ENCODE measurements at places on chromosomes 11 and 22. TPM values are rescaled to one million over a fixed set of nuclear protein-coding genes. Genes with fewer than 3 reads are reported as not detected.

ROBO4 gene
- 70.9 TPM for total RNA-seq

EHF gene
- 0.22 TPM for total RNA-seq

DNA sequence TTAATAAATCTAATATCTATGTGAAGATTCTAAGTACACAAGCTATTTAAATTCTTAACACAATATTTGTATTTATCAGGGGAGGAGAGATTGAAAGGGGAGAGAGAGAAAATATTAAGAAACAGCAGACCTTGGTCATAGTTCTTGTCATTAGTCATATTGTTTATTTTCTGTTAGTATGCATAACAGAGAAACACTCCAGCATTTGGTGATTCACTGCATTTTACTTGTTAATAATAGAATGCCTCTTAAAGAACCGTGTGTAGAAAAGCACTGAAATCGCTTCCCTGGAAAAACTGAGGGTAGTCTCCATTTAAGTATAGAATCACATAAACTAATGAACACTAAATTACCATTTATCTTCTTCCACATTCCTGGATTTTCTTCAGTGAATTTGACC lies 122.7 kb upstream of the TRPC6 start:
- DNase-seq: no peak

DNA sequence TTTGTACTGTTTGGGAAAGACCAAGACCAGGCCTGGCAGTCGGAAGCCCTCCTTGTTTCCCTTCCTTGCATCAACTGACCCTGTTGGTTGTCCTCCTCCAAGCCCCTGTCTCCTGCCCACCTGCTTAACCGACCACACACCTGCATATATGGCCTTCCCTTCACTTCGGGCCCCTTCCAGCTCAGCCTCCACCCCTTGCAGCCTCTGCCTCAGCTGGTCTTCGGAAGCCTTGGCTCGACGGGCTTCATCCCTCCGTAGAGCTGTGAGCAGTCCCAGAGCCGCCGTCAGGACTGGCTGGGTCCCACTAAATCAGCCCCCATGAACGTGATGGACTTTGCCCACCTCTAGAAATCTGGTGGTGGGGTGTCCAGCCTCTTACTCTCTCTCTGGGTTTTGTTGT lies 8.4 kb downstream of the NHERF4 start:
- DNase-seq: no peak

- no peak for DNase-seq
Observed at GRCh38 chr11:72807021-72807693, 7.1 kb upstream of the ATG16L2 start.

GRCh38 chr11:79617561-79617960 lies 176.7 kb upstream of the TENM4 start:
- DNase-seq: no peak
